ENCODE measurements at places on chromosomes 2 and 18.

GRCh38 chr18:3153107-3153704, 66.6 kb downstream of the MYOM1 start:
- DNase-seq = no peak

DNA sequence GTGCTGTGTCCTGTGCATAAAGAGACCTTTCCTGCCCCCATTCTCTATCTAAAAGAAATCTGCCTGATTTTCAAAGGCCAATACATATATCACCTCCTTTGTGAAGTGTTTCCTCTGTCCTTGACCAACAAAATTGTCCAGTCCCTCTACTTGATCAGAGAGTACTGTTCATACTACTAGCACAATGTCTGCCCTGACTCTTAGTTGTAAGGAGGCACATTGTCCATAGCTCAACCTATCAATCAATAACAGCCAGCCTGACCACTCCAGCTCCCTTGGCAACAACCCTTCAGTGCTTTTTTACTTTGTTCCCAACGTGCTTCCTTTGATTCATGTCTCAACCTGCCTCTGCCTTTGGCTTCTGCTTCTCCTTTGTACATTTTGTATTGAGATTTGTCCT, 398.9 kb downstream of the TRIB2 start:
- DNase-seq = no peak

DNA sequence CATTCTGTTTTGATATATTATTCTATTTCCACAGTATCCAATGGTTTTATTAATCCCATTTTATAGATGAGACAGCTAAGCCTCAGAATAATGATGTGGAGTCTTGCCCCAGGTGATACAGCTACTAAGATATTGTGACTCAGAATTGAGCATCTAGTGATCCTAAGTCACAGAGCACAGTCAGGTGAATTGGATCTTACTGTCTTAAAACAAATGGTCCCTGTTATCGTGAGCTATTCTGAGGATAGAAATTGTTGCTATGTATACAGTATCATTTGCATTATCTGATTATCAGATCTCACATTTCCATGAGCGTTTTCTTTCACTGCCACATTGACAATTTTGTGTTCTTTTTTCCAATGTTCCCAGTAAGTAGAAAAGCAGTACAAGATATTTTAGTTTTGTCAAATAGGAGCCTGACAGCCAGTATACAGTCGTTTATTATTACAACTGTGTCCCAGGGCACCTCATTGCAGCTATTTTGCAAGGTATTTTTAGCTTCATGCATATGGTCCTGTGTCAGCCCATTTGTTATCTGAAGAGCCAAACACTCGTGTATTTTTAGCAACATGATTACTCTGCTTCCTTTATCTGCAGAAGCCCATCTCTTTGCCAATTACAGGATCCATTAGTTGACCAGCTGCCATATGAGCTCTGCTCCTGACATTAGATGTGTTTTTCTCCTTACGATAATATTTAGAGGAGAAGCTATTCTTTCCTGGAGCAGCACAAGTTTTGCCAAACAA, 25.1 kb upstream of the SGPP2 start:
- DNase-seq = no peak

GRCh38 chr2:223997938-223998337, 40.7 kb downstream of the MRPL44 start:
- DNase-seq = no peak

DNA sequence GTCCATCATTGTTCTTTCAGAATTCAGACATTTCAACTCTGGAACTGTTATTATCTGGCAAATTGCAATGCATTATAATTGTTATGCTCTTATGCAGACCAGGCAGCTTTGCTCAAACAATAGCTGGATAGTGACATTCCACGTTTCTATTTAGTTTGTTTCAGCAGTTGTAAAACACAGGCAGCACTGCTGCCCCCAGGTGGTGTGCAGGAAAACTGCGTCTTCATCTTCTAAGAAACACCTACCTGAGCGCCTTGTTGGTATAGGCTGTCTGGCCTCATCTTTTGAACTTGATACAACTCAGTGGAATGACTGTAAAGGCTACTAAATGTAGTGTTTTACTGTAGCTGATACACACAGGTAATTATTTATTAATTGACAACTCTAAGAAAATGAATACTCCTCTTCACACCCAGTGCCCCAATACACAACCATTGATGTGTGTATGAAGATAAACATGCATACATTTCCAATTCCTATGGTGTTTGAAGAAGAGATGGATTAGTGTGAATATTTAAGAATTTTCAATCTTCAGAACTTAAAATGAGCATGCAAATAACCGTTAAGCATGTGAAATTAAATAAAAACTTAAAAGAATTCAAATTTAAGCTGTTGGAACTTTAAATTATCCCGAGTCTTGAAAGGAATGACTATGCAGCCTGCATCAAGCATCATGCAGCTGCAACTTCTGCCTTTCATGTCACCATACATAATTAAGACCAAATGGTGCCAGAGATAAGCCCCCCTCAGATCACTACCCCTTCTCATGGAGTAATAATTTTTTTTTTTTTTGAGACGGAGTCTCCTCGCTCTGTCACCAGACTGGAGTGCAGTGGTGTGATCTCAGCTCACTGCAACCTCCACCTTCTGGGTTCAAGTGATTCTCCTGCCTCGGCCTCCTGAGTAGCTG, 85.6 kb downstream of the CD8B2 start:
- no peak for DNase-seq

DNA sequence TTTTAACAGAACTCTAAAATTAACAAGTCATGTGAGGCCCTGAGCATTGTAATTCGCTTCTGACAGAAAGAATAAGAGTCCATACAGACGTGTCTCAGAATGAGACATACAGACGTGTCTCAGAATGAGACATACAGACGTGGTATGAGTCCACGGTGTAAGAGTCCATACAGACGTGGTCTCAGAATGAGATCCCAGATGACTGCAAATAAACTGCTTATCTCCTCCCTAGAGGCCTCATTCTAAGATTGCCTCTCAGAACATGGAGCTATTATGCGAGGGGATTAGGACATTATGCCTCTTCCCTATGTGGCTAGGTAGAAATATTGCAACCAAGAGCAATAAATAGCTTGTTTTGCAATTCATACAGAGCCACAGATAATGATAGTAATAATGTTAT, 63.9 kb downstream of the NEB start:
- DNase-seq = no peak

DNA sequence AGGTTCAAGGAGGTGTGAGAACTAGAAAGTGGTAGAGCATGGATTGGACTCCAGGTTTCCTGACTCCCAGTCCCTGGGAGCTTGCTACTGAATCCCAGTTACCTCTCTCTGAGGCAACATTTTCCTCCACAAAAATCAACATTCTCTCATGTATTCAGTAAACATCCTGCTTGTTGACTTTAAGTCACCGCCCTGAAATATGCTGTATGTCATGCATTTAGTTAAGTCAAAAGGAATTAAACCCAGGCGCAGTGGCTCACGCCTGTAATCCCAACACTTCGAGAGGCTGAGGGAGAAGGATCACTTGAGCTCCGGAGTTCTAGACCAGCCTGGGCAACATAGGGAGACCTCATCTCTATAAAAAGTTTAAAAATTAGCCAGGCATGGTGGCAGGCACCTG, 3.8 kb downstream of the MATN3 start:
- DNase-seq = no peak

DNA sequence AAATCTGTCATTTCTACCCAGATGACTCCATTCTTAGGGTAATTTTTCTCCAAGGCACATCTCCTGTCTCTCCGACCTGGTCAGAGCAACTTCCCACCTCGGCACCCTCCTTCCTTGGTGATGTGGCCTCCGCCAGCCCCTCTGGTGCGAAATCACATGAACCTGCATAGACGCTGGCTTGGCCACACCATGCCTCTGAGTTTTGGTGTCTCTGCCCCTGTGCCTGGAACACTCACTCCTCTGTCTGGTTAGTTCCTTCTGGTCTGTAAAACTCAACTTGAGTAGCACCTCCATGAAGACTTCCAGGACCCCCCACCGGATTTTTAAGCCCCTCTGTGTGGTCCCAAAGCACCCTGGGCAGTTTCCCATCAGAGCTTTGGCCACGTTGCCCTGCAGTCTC, 83.2 kb upstream of the OTOS start:
- no peak for DNase-seq

- no peak for DNase-seq
These were observed 3.8 kb downstream of the SLC1A4 start for GRCh38 chr2:64992990-64993389.

DNA sequence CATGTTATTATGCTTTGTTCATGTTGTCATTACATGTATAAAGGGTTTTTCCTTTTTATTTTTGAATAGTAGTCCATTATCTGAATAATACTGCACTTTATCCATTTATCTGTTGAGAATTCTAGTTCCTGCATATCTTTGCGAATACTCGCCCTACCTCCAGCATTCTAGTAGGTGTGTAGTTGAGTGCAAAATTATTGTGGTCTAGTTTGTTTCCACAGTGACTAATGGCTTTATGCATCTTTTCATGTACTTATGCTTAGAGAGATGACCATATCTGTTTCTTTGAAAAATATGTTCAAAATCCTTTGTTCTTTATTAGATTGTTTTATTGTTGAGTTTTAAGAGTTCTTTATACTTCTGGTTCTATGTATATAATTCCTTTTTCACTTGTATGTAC, 48.8 kb downstream of the EIF5B start:
- no peak for DNase-seq

DNA sequence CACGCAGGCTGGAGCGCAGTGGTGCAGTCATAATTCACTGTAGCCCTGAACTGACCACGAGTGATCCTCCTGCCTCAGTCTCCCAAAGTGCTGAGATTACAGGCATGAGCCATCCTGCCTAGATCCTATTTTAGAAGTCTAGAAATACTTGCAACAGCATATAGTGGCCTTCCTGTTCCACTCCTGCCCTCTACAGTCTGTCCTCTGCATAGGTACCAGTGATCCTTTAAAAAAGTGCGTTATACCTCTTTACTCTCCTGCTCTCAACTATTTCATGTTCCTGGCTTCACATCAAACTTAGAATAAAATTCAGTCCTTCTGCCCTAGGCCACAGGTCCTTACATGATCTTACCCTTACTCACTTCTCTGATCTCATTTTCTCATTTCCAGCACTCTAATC, 6.0 kb downstream of the COMMD1 start:
- DNase-seq = no peak
